ENCODE measurements at places on chromosomes 11 and 22. TPM values are rescaled to one million over a fixed set of nuclear protein-coding genes. Genes with fewer than 3 reads are reported as not detected.

The DHCR7 gene
- 106 TPM for total RNA-seq

GRCh38 chr11:108635106-108635505 is 29.8 kb upstream of the DDX10 start:
- H3K4me1 ChIP-seq = no peaks in the 10 kb centered on the region
- H3K27ac ChIP-seq = no peak overlapping the region
- no peak overlapping the region for H3K4me3 ChIP-seq
- H3K36me3 ChIP-seq = no peaks in the 10 kb centered on the region
- peaks cover 16% of the 10 kb centered on the region for H3K27me3 ChIP-seq

The MOGAT2 gene
- not detected for total RNA-seq

GRCh38 chr22:39422721-39423120 is 23.1 kb downstream of the TAB1 start:
- no peak overlapping the region for H3K4me3 ChIP-seq
- no peak overlapping the region for H3K27ac ChIP-seq
- no peaks in the 10 kb centered on the region for H3K4me1 ChIP-seq
- no peak for DNase-seq

DNA sequence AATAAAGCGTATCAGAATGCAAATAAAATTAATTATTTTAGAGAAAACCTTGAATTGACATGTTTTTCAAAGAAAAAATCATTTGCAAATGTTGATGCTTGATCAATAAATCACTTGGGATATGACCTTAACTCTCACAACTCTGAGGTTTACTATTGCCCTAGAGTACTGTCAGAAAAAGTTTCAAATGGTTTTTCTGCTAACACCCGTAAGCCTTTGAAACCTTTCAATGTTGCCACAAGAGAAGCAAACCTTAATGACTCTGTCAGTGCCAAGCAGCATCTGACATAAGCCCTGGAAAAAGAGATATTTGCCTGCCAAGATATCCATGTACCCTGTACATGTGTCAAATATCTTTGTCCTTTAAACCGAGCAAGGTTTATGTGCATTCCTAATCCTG is 384.3 kb upstream of the ARHGAP42 start:
- no peaks in the 10 kb centered on the region for H3K4me1 ChIP-seq
- no peak for DNase-seq
- no peak overlapping the region for H3K27ac ChIP-seq
- H3K36me3 ChIP-seq = no peaks in the 10 kb centered on the region
- no peaks in the 10 kb centered on the region for H3K27me3 ChIP-seq

DNA sequence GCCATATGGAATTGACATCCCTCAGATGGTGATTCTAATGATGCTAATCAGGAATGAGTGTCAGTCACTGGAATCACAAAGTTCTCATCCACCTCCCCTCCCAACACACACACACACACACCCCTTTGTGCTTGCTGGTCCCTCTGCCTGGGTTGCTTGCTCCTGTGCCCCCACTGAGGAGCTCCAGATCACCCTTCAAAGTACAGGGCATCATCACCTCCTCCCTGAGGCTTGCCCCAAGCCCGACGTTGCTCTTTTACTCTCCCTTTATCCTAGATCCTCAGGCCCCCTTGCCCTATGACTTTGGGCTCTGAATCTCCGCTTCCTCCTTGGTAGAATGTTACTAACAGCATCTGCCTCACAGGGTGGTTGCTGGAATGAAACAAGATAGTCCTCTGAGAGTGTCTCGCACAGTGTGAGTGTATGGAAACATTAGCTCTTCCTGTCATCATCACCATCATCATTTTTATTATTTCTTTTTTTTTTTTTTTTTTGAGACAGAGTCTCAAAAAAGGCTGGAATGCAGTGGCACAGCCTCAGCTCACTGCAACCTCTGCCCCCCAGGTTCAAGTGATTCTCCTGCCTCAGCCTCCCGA is 3.4 kb downstream of the TOM1 start:
- DNase-seq = no peak
- no peak overlapping the region for H3K4me3 ChIP-seq
- H3K27me3 ChIP-seq = peaks cover 7% of the 10 kb centered on the region

- H3K27ac ChIP-seq = no peak overlapping the region
- DNase-seq = no peak
- no peaks in the 10 kb centered on the region for H3K4me1 ChIP-seq
Observed at GRCh38 chr11:129331217-129331616, 44.4 kb upstream of the BARX2 start.

DNA sequence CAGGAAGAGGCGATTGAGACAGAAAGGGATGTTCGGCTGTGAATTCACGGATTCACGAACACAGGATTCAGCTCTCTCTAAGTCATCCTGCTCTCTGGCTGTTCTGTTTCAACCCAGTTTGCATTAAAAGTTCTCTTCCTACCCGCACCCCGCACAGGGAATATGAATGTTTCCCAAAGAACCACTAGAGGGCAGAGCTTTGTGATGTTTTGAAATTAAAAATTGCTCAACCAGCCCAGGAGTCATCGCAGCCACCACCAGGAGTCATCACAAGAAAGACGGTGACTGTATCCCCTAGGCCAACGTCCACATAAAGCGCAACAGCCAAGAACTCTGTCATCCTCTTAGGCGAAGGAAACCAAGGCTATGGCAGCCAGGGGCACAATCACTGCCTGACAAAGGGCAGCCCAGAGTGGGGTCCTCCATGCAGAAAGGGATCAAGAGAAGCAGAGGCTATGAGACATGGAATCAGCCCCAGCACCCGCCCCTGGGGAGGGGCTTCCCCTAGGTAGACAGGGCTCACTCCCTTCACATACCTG is 122.4 kb downstream of the WT1 start:
- H3K4me1 ChIP-seq = peaks cover 6% of the 10 kb centered on the region
- H3K27ac ChIP-seq = no peak overlapping the region
- peaks cover under 1% of the 10 kb centered on the region for H3K27me3 ChIP-seq

GRCh38 chr22:36914390-36914752 is 943 bp downstream of the CSF2RB start:
- peak overlapping the region; percentile 80 for H3K4me3 ChIP-seq
- peaks cover 22% of the 10 kb centered on the region for H3K4me1 ChIP-seq
- DNase-seq = no peak
- no peak overlapping the region for H3K27ac ChIP-seq
- no peaks in the 10 kb centered on the region for H3K36me3 ChIP-seq
- peaks cover 20% of the 10 kb centered on the region for H3K27me3 ChIP-seq

GRCh38 chr11:63698976-63699733 is 17.9 kb downstream of the RTN3 start:
- H3K36me3 ChIP-seq = peaks cover 6% of the 10 kb centered on the region
- H3K4me1 ChIP-seq = peaks cover 7% of the 10 kb centered on the region
- no peak overlapping the region for H3K4me3 ChIP-seq
- H3K27ac ChIP-seq = no peak overlapping the region

- peaks cover 5% of the 10 kb centered on the region for H3K4me1 ChIP-seq
- H3K27ac ChIP-seq = no peak overlapping the region
- DNase-seq = no peak
- no peak overlapping the region for H3K4me3 ChIP-seq
- peaks cover 49% of the 10 kb centered on the region for H3K27me3 ChIP-seq
Observed at GRCh38 chr11:123652599-123652998, 1.8 kb downstream of the SCN3B start.

GRCh38 chr11:5232176-5232575 is 2.1 kb downstream of the HBD start:
- H3K27ac ChIP-seq = no peak overlapping the region
- H3K36me3 ChIP-seq = no peaks in the 10 kb centered on the region
- H3K4me3 ChIP-seq = no peak overlapping the region
- H3K4me1 ChIP-seq = peaks cover 8% of the 10 kb centered on the region

The NRIP3 gene
- 4.4 TPM for total RNA-seq

The NAGA gene
- 30.5 TPM for total RNA-seq

GRCh38 chr11:102154806-102155205 is 44.6 kb downstream of the YAP1 start:
- no peak for DNase-seq
- H3K36me3 ChIP-seq = no peaks in the 10 kb centered on the region
- H3K4me1 ChIP-seq = no peaks in the 10 kb centered on the region
- no peak overlapping the region for H3K27ac ChIP-seq
- peaks cover 7% of the 10 kb centered on the region for H3K27me3 ChIP-seq

DNA sequence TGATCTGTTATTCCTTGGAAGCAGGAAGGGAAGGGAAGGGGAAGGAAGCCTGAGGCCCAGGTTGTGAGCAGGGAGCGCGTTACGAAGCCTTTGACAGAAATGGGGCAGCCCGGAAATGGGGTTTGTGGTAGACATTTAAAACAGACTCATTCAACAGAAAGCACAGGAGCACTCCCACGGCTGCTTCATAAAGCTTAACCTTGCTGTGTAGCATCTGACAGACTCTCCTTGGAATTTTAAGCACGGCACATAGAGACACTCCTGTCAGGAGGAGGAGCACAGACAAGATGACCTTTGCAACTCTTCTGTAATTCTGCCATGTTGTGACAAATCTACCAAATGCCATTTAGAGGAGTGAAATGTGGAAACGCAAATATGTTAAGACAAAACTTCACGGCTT is 131.6 kb downstream of the FBXO7 start:
- no peak overlapping the region for H3K27ac ChIP-seq
- no peak for DNase-seq
- no peaks in the 10 kb centered on the region for H3K36me3 ChIP-seq
- H3K4me1 ChIP-seq = no peaks in the 10 kb centered on the region

- DNase-seq = no peak
- H3K36me3 ChIP-seq = no peaks in the 10 kb centered on the region
- no peaks in the 10 kb centered on the region for H3K27me3 ChIP-seq
- no peaks in the 10 kb centered on the region for H3K4me1 ChIP-seq
- peak within 1 kb of the TSS; percentile 77 for H3K27ac ChIP-seq
Observed at GRCh38 chr11:818396-819128, at the start of gene PNPLA2. TSS of gene PNPLA2 (plus strand) at chr11:818914. CDS start at chr11:819719, 805 bp downstream.

GRCh38 chr11:35293035-35293434 is 126.3 kb downstream of the SLC1A2 start:
- peaks cover 2% of the 10 kb centered on the region for H3K36me3 ChIP-seq
- DNase-seq = no peak
- H3K4me1 ChIP-seq = peaks cover 46% of the 10 kb centered on the region
- H3K27ac ChIP-seq = peak overlapping the region; percentile 20
- H3K4me3 ChIP-seq = peak overlapping the region; percentile 41

DNA sequence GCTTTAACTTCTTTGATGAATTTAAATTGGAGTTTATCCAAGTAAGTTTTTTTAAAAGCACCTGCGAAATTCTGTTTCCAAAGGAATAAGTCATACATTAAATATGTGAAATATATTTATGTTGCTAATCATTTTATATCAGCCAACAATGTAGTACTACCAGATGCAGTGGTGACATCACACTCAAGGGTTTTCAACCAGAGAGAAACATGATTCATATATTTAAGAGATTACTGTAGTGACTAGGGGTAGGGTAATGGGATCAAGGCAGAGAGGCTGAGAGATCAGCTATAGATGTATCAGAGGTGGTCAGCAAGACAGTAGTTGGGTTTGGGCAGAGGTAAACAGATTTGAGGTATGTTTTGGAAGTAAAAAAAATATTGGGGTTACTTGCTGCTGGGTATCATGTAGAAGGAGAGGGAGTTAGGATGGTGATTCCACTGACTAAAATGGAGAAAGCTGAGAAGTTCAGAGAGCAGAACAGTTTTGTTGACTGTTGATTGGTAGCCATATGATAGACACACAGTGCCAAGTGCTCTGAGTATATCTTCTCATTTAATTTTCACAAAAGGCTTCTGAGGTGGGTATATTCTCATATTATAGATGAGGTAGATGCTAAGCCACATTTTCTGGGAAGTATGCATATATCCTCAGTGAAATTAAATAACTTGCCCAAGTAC is 39.4 kb downstream of the CEP57 start:
- H3K4me1 ChIP-seq = no peaks in the 10 kb centered on the region
- no peak for DNase-seq
- H3K4me3 ChIP-seq = no peak overlapping the region
- H3K27me3 ChIP-seq = no peaks in the 10 kb centered on the region
- H3K27ac ChIP-seq = peak overlapping the region; percentile 41
- H3K36me3 ChIP-seq = peaks cover 34% of the 10 kb centered on the region

The POLA2 gene
- total RNA-seq = 78.9 TPM

GRCh38 chr11:96037405-96037949 is 113.6 kb upstream of the MTMR2 start:
- H3K27me3 ChIP-seq = peaks cover under 1% of the 10 kb centered on the region
- no peak for DNase-seq
- no peak overlapping the region for H3K27ac ChIP-seq
- peaks cover 2% of the 10 kb centered on the region for H3K36me3 ChIP-seq
- H3K4me1 ChIP-seq = no peaks in the 10 kb centered on the region

- no peak overlapping the region for H3K27ac ChIP-seq
- peaks cover 47% of the 10 kb centered on the region for H3K36me3 ChIP-seq
- no peak for DNase-seq
- no peak overlapping the region for H3K4me3 ChIP-seq
Observed at GRCh38 chr11:71498091-71498490, 29.0 kb upstream of the KRTAP5-7 start.

GRCh38 chr11:14443638-14444037 is 56.0 kb downstream of the COPB1 start:
- H3K4me3 ChIP-seq = no peak overlapping the region
- no peak for DNase-seq
- no peak overlapping the region for H3K27ac ChIP-seq
- H3K4me1 ChIP-seq = peaks cover 36% of the 10 kb centered on the region

DNA sequence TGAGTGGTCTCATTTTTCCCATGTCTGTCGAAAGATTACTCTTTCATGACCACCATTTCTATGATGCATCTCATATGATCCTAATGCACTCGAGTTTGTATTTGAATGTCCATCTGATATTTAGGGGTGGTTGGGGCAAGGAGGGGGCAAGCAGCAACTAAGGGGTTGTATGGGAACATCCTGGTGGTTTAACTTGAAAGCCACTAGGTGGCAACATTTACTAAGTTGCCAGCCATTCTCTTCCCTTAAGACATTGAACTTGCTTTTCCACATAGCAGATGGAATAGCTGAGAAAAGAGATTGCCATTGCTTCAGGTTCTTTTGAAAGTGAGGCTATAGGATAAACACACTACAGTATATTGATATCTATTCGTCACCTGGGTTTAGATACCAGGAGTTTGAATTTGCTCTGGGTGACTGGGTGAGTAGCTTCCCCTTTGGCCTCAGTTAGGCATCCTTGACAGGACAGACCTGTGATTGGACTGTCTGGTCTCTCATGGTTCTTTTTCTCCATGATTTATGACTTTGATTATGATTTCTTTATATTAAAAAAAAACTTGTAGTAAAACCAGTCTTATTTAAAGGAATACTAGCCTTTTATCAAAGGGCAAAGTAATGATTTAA is 32.4 kb downstream of the NF2 start:
- peaks cover 31% of the 10 kb centered on the region for H3K4me1 ChIP-seq
- H3K36me3 ChIP-seq = peaks cover 8% of the 10 kb centered on the region
- no peak overlapping the region for H3K4me3 ChIP-seq

The SLC5A4 gene
- total RNA-seq = not detected

DNA sequence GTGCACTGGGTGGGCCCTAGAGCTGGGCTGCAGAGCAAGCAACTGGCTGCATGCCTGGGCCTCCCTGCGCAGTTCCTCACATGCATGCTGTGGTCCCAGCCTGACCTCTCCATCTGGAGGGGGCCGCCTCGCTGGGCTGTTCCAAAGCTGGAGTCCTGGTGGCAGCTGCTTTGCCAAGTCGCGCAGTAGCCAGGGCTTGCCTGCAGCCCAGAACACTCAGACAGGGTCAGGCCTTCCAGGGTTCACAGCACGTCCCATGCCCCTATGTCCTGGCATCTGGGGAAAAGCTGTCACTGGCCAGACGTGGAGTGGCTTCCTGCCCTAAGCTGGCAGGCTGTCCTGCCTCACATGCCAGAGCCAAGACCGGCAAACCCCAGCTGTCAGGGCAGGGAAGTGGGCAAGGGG is 16.5 kb upstream of the CDC42EP2 start:
- no peak overlapping the region for H3K4me3 ChIP-seq
- H3K27me3 ChIP-seq = no peaks in the 10 kb centered on the region
- no peak for DNase-seq
- no peak overlapping the region for H3K27ac ChIP-seq
- H3K4me1 ChIP-seq = no peaks in the 10 kb centered on the region

GRCh38 chr22:37739035-37739434 is 42.2 kb downstream of the TRIOBP start:
- peaks cover 3% of the 10 kb centered on the region for H3K36me3 ChIP-seq
- no peak overlapping the region for H3K27ac ChIP-seq
- no peak for DNase-seq
- no peaks in the 10 kb centered on the region for H3K27me3 ChIP-seq
- H3K4me3 ChIP-seq = no peak overlapping the region
